ENCODE measurements at places on chromosomes 5 and 9.

DNA sequence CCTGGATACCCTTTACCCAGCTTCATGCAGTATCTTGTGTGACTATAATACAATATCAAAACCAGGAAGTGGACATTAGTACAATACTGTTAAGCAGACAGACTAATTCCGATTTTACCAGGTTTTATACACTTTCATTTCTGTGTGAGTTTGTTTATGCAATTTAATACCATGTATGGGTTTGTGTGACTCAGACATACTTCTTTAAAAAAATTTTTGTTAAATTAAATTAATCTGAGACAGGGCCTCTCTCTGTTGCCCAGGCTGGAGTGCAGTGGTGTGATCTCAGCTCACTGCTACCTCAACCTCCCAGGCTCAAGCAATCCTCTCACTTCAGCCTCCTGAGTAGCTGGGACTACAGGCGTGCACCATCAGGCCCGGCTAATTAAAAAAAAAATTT lies 156.8 kb downstream of the GAPVD1 start:
- no peak for DNase-seq

DNA sequence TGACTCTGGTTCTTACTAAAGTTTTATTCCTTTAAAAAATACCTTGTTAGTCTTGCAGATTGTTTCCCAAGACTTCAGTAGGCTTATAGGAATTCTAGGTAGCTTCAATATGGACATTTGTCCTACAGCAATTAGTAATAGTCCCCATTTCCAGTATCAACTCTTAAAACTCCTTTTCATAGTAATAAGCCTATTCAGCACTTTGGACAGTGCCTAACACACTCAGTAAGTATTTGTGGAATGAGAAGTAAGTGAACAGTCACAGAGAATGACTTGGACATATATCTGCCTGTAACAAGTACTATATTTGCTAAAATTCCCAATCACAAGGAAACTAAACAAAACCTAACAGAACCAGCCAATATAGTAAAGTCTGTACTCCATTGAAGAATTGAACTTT lies 1291.8 kb upstream of the DMAC1 start:
- DNase-seq = no peak

GRCh38 chr9:14616188-14616982 lies 76.8 kb downstream of the ZDHHC21 start:
- DNase-seq = peak; percentile 59

GRCh38 chr9:124045830-124046177 lies 34.2 kb downstream of the LHX2 start:
- no peak for DNase-seq

DNA sequence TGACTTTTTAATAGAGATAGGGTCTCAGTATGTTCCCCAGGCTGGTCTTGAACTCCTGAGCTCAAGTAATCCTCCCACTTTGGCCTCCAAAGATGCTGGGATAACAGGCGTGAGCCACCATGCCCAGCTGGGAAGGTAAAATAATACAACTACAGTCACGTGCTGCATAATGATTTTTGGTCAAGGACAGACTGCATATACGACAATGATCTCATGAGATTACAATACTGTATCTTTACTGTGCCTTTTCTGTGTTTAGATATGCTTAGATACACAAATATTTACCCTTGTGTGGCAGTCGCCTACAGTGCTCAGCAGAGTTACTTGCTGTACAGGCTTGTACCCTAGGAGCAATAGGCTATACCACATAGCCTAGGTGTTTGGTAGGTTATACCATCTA lies 14.2 kb upstream of the IRF1 start:
- DNase-seq = no peak

DNA sequence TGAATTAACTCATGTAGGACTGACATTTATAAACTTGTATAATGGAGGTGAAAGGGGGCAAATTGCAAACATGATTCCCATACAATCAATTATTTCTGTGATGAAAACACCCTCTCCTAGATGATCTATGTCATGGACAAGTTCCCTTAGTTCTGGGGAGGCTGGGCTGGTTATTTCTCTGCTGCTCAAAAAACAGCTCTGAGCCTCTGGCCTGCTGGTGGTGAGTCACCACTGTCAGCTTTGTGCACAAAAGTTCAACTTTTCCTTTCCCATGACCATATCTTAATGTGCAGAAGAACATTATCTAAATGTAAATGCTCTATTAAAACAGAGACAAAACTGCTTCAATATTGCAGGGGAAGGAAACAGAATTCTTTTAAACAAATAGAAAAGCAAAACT lies 85.0 kb downstream of the HMHB1 start:
- DNase-seq = peak; percentile 33
